Activated CD4-positive, alpha-beta T cell treated with anti-CD3 and anti-CD28 coated beads, Interleukin-2, amount 10 ng/mL, durations not matched to agents 24 days and 14 days (primary cell): ENCODE measurements at places on chromosomes 1 and 21.

DNA sequence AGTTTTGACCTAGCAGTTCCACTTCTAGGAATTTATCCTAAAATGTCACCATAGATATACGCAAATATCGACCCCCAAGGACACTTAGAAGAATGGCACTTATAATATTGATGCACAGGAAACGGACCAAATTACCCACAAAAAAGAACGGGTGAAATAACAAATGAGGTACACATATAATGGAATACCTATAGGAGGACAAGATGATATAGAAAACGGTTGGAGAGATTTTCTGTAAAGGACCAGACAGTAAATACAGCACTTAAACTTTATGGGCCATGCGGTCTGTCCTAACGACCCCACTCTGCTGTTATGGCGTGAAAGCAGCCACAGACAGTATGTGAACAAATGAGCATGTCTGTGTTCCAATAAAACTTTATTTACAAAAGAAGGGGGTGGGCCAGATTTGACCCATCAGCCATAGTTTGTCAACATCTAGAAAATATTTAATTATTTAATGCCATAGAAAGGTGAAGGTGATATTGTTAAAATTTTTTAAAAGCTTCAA is 2.4 kb downstream of the TMPRSS3 start:
- no peak for DNase-seq

- DNase-seq, result no peak
Observed at GRCh38 chr1:70916034-70916427, 131.6 kb downstream of the PTGER3 start.

GRCh38 chr21:37907076-37907475 is 9.2 kb downstream of the KCNJ6 start:
- DNase-seq, result no peak

- no peak for DNase-seq
Observed at GRCh38 chr1:208068407-208068806, 157.5 kb upstream of the CD34 start.

- DNase-seq, result no peak
Observed at GRCh38 chr1:95766036-95766435, 532.0 kb downstream of the RWDD3 start.
